ENCODE measurements at places on chromosomes 5 and 9.

GRCh38 chr5:144036476-144036875, 134.0 kb downstream of the YIPF5 start:
- DNase-seq: no peak

GRCh38 chr5:145681686-145682085, 153.5 kb downstream of the PRELID2 start:
- DNase-seq: no peak

GRCh38 chr5:3311433-3311832, 284.2 kb upstream of the IRX1 start:
- DNase-seq: no peak

DNA sequence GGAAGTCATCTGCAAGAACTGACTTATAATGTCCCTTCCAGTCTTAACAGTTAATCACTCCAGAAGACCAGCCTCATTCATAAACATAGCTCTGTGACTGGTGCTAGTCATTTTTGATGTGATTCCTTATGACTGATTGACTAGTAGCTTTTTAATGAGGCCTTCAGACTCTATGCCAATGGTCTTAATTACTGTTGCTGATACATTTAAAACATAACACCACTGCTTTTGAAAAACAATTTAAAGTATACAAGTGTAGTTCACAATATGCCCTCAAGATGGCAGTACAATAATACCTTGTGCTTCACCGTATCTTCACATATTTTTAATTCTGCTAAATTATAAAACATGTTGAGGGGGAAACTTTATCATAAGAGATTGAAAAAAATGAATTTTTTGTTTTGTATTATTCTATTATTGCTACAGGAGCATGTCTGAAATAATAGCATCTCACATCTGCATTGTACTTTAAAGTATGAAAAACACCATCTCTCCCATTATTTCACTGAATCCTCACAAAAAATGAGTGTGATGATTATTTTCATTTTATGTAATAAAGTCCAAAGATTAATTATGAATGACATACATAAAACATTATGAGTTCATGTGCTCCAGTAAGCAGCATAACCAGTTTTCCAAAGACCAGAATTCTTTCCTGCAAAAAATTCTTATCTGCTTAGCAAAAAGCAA, 55.2 kb upstream of the SHISAL2B start:
- no peak for DNase-seq

GRCh38 chr9:34507966-34508365, 14.8 kb downstream of the ENHO start:
- DNase-seq: no peak

- no peak for DNase-seq
These were observed 48.0 kb downstream of the PTCH1 start for GRCh38 chr9:95468791-95469190.

GRCh38 chr5:180084638-180085561, 13.3 kb upstream of the RNF130 start:
- DNase-seq: no peak

DNA sequence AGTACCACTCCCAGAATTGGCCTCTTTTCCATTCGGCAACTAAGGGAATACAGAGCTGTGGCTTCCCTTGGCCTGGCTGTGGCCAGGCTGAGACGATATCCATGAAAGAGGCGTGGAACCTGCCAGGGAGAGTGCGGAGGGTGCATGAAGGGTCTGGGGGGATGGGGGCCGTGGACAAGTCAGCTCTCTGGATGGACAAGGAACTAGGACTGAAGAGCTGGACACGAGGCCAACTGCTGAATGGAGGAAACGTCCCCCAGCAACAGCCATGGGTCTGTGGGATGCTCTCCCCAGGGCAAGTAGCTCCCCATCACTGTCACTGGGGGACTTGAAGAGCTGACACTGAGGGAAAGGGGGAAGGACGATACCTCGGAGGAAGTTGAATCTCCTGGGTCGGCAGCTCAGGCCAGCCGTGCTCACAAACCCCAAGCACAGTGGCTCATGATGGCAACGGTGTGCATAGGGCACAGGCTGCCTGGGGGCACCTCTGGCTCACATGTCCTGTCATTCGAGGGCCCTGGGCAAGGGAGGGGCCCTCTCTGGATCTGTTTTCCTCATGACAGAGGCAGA, 4.1 kb upstream of the OLFM1 start:
- DNase-seq: no peak

DNA sequence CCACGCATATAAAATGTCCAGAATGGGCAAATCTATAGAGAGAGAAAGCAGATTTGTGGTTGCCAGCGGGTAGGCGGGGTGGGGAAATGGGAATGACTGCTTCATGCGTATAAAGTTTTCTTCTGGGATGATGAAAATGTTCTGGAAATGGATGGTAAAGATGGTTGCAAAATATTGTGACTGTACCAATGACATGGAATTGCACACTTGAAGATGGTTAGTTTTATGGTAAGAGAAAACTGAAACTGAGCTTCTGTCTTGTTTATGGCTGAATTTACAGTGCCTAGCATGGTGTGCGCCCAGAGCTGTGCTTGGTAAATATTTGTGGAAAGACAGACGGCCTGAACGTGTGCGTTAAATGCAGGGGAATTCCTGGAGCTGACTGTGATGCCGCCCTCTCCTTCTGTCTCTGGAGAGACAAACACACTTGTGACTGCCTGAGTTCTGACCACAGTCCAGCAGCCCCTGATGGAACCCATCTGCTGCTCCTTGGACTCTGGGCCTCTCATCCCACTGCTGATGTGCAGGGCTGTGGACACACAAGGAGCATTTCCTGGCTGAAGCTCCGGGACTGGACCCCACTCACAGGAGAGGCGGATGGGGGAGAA, 8.6 kb upstream of the PTGES start:
- DNase-seq: no peak

DNA sequence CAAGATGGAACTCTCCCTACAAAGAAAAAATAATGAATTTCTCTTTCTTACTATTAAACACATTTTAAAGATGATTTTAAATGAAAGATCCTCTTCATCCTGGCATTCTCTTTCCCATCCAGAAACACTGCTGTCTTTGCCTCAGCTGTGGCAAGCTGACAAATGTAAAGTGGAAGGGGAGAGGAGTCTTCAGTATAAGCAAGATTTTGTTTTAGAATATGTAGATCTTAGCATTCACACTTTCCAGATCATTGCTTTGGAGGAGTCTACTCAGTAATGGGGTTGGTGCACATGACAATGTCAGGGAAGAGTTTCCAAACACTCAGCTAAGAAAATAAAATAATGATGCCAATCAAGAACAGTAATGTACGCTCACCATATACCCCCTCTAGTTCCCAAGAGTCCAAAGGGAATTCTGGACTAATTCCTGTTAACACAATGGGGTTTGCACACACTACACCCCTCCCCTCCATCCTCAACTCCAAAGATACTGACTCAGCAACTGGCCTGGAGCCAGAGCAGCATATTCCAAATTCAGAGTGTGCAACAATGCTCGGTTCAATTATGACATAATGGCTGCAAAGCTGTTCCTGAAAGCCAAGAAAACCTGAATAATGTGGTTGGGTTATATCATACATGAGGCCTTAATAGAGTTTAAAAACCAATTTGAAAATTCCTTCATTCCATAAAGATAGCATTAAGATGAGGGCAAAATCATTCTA, 4.6 kb downstream of the C5orf63 start:
- DNase-seq: no peak
